ENCODE measurements at places on chromosomes 7 and 10.

GRCh38 chr7:71313553-71313952 lies 181.6 kb downstream of the GALNT17 start:
- DNase-seq, result no peak

GRCh38 chr7:110418659-110419280 lies 672.2 kb upstream of the LRRN3 start:
- DNase-seq, result no peak

- no peak for DNase-seq
Measured at GRCh38 chr7:113374955-113375354, 256.6 kb upstream of the SMIM30 start.

GRCh38 chr7:127979113-127979727 lies 52.0 kb downstream of the LRRC4 start:
- no peak for DNase-seq
